SK-N-SH (cell line): ENCODE measurements at places on chromosomes 3 and 15. TPM values are rescaled to one million over a fixed set of nuclear protein-coding genes. Genes with fewer than 3 reads are reported as not detected.

GRCh38 chr3:123952844-123953520, 8.0 kb downstream of the CCDC14 start:
- DNase-seq: no peak

DNA sequence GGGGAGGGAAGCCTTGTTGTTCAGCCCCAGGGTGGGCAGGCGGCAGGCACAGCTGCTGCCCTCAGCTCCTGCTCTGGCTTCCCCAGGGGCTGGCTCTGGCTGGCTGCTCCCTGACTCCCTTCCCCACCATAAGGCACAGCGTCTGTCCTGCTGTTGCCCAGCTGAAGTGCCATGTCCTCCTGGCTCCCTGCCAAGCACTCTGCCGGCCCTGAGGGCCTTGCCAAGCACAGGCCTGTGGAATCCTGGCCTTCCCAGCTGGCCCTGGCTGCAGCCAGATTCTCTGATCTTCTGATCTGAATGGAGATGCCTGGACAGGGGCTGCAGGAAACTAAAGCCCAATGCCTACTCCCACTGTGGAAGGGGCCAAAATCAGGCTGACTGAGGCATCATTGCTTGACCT, 1.1 kb downstream of the IQCF6 start:
- peak; percentile 80 for DNase-seq

GRCh38 chr3:41683666-41684350, 278.1 kb downstream of the ULK4 start:
- no peak for DNase-seq

TEX55 gene
- not detected in 2 replicates for polyA plus RNA-seq

KBTBD12 gene
- not detected in 2 replicates for polyA plus RNA-seq

FRMD4B gene
- polyA plus RNA-seq: 0.53 and 0.91 TPM in 2 replicates

SKOR1 gene
- 0.18 and 0.26 TPM in 2 replicates for polyA plus RNA-seq

CTXN2 gene
- 0.02 and 0.05 TPM in 2 replicates for polyA plus RNA-seq
